ENCODE measurements at places on chromosomes 4 and X.
A peak's percentile ranks its signal among the peaks of the same experiment; 100 is the strongest.

DNA sequence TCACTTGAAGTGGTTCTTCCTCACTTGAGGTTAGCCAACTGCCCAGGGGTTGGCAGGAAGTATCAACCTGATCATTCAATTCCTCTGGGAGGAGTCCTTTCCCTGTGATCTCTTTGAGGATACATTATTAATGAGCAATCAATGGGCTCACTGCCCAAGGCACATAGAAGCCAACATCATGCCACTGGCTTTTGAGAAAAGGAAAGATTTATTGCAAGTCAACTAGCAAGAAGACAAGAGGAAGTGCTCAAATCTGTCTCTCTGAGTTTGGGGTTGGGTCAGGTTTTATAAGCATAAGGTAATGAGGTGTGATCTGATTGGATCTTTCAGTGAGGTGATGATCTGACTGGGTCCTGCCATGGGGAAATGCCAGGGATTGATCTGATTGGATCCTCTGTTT is 39.6 kb downstream of the FGFBP1 start:
- DNase-seq = no peak

GRCh38 chrX:38820751-38821150 is 19.5 kb downstream of the MID1IP1 start:
- DNase-seq = no peak

DNA sequence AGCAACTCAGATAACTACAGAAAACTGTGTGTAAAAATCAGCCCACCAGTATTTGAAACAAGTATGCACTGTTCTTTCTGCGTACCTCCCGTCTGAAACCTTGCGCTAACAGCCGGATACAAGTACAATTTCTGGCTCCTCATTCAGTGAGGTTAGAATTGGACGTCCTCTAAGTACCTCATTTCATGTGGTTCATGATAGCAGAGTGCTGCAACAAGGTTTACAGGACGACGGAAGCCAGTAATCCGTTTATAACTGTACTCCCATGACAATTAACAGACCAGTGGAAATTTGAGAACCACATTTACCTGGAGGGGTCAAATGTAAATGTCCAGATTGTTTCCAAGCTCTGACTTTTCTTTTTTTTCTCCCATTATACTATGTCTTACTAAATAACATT is 52.9 kb upstream of the TENM3 start:
- DNase-seq = no peak

GRCh38 chr4:43776371-43776770 is 672.2 kb downstream of the KCTD8 start:
- DNase-seq = peak; percentile 13

GRCh38 chrX:68234171-68234910 is 199.0 kb downstream of the OPHN1 start:
- no peak for DNase-seq

DNA sequence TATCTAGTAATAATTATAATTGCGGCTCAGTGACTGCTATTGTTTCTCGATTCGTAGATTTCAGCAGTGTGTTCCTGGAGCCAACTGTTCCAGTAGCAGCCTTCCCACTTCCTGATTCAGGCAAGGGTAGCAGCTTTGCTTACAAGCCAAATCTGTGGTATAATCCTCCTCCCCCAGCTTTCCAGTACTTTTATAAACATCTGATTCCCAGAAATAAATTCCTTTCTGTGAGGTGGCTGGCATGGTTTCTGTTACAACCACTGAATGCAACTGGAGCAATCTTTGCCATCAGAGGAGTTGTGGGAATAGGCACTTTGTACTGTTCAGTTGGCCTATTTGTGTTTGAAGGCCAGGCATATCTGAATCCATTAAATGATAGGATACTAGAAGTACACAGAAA is 80.0 kb downstream of the GLRA3 start:
- no peak for DNase-seq

- DNase-seq = no peak
These were observed 47.1 kb downstream of the ARHGAP10 start for GRCh38 chr4:147778942-147779341.

- no peak for DNase-seq
These were observed 12.0 kb downstream of the CYP4V2 start for GRCh38 chr4:186203406-186203805.

GRCh38 chrX:20026278-20026677 is 35.4 kb upstream of the BCLAF3 start:
- no peak for DNase-seq

DNA sequence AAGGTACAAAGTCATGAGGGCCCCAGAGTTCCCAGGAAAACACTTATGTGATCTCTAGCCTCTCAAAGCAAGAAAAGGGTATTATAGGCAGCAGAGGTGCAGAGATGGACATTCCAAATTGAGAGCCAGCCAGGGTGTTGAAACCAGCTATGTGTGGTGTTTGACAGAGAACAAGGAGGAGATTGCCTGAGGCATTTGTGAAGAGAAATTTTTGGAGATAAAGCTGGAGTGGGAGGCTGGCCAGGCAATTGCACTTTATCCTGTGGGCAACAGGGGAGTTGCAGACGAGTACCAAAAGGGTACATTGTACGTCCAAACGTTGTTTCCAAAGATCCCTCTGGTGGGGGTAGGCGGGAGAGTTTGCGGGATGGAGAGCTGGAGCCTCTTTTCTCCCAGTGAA is 2.5 kb upstream of the GABRE start:
- DNase-seq = no peak

GRCh38 chrX:1578511-1579173 is 12.8 kb upstream of the AKAP17A start:
- no peak for DNase-seq

- DNase-seq = peak; percentile 8
These were observed 565.8 kb downstream of the GRXCR1 start for GRCh38 chr4:43458293-43458692.

DNA sequence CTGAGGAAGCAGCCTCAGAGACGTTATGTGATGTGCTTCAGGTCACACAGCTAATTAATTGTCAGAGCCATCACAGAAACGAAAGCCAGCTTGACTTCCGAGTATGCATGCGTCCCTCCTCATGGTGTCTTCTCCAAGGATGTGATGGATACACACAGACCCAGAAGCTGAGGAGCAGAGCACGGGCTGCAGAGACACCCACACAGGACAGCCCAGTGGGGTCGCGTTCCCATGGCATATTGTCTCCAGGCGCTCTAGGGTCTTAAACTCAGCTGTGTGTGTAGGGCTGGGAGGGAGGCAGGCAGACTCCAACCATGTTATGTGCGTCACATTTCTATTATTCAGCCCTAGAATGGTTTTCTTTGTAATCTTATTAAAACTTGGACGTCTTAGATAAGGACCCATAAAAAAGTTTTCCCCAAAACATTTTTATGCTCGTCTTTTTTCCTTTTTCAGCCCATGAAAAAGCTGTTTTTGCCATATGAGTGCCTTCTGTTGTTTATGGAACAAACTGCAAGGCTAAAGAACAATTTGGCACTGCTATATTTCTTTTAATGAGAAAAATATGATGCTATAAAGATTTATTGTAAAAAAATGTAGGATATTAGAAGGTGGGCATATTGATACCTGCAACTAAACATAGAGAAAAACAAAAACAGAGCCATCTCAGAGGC is 48.5 kb downstream of the TENM3 start:
- no peak for DNase-seq

- no peak for DNase-seq
These were observed 16.7 kb upstream of the YTHDC1 start for GRCh38 chr4:68366600-68366999.

DNA sequence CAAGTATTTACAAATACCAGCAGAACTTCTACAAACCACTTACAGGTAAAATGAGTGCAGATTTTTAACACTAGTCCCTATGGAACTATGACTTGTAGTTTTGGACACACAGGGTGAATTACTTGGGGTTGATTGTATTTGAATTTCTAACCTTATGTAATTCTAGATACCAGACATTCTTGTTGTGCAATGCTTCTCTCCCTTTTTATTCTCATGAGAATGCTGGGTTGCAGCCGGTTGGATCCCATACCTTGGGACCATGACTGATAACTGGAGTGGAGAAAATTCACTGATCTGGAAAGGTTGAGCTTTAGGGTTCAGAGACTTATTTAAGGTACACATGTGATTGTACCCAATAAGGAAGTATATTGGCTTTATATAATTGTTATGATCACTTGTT is 8.8 kb downstream of the TET2 start:
- no peak for DNase-seq

GRCh38 chrX:54509400-54509799 is 13.4 kb upstream of the FGD1 start:
- no peak for DNase-seq

DNA sequence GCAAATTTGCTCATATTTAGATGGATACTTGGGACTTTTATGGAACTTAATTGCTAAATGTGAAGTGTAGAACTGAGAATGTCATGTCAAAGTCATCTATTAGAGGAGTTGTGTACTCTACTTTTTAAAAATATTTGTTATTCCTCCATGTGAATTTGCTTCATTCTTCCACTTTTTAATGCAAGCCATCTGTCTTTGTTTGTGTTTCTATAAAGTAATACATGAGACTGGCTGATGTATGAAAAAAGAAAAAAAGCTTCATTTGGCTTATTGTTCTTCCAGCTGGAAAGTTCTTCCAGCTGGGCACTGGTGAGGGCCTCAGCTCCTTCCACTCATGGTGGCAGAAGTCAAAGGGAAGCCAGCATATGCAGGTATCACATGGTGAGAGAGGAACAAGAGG is 114.6 kb upstream of the GRID2 start:
- no peak for DNase-seq

GRCh38 chr4:186240848-186241491 is 13.7 kb downstream of the KLKB1 start:
- no peak for DNase-seq

DNA sequence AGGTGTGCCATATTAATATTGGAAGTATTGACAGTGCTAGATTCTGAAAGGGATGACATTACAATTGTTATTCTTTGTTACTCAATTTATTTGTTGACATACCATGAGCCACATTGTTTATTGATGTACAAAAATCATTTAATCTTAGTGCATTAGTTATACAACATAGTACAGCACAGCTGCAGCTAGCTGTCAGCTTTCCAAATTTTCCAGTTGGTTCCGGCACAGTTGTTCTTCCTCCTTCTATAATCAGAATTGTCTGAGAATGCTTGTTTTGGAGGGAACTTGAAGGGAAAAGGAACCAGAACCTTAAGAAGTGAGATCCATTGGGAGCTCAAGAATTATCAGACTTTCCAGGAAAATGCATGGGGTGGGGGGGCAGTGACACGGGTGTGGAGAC is 281.4 kb downstream of the ZIC3 start:
- no peak for DNase-seq

GRCh38 chrX:109841869-109842579 is 109.0 kb upstream of the ACSL4 start:
- DNase-seq = no peak

DNA sequence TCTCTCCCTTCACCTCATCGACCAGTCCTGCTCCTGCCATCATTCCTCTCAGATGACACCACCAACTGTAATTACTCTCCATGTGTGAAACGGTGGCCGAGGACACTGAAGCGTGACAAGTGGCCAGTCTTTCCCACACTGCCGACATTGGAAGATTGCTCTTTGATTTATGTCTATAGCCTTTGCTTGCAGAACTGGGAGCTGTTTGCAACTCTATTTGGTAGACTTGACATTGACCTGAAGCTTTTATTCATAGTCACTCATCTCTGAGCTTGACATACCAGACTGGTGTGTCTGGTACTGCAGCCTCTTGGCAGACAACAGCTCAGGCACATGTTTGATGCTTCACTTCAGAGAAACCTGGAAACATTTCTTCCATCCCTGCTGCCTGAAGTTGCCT is 121.8 kb upstream of the GALNT7 start:
- DNase-seq = no peak

DNA sequence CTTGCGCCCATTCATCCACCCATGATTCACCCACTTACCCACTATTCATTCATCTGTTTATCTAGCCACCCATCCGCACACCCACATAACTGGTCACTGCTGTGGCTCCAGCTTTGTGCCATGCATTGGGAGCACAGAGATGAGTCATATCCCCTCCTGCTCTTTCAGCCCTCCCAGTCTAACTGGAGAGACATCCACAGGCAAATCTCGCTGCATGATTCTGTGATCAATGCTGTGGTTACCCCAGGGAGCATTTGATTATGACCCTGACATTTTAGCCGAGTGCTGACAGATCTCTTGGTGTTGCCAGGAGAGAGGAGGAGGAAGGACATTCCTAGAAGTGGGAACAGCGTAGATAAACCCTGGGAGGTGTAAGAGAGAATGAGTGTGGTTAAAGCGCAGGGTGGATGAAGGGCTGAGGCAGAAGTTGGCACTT is 10.4 kb upstream of the PORCN start:
- no peak for DNase-seq

DNA sequence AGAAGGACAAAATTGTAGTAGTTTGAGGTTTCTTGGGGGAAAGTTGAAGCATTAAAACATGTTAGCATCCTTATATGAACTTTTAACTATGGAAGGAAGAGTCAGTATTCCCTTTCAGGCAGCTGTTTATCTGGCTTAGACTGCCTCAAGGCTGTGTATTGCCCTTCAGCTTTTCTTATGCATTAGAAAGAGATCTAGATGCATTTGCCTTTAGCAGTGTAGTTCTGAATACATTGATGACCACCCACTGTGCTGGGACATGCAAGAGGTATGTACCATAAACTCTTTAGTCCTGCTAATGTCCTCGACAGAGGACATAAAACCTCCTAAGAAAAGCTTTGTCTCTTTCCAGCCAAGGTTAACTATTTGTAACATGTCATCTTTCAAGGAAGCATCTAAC is 2.9 kb downstream of the FAM200B start:
- DNase-seq = no peak

DNA sequence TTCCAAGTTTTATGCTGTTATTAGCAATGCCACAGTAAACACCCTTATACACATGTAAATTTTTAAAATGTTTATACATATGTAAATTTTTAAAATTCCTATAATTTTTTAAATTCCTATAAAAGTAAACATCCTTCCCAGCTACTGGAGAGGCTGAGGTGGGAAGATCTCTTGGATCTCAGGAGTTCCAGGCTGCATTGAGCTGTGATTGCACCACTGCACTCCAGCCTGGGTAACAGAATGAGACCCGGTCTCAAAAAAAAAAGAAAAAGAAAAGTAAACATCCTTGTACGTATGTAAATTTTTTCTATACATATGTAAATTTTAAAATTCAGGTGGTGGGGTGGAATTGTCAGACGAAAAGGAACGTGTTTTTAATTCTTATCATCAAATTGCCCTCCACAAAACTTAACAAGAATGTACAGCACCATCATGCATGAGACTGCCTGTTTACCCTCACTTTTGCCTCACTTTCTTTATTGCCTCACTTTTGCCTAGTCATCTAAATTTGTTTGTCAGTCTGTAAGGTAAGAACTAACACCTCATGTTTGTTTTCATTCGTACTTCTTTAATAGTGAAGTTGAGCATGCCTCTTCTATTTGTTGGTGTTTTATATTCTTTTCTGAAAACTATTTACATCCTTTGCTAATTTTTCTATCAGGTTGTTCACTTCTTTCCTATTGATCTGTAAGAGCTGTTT is 8.0 kb downstream of the SLC7A3 start:
- no peak for DNase-seq

GRCh38 chr4:139665690-139666529 is at the start of gene MGST2:
Gene MGST2, plus strand, starts transcription at chr4:139665819. Its CDS starts 201 bp downstream, at chr4:139666020.
- DNase-seq = peak; percentile 57

- DNase-seq = peak; percentile 62
These were observed 70.3 kb upstream of the IQCM start for GRCh38 chr4:149885896-149886295.

- DNase-seq = peak; percentile 6
These were observed 355.1 kb downstream of the HS3ST1 start for GRCh38 chr4:11073621-11074051.

- DNase-seq = no peak
These were observed 171.1 kb upstream of the CXCL13 start for GRCh38 chr4:77434299-77435092.

GRCh38 chr4:38562751-38563198 is 101.2 kb upstream of the KLF3 start:
- peak; percentile 18 for DNase-seq
